CD4-positive, alpha-beta T cell treated with Interleukin-17A for 1 hour (primary cell): ENCODE measurements at places on chromosomes 11 and 22.

DNA sequence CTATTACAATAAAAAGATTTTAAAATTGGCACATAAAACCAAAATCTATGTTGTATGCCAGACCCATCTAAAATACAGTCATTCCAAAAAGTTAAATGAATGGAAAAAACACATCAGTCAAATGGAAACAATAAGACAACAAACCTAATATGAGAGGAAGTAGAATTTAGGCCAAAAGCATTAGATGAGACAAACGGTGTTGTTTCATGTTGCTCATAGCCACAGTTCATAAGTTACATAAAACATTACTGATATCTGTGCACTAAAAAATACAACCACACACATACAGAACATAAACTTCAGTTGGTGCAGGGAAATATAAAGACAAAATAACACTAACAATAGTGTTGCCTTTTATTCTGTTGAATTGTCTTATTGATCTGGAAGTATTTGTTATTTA lies 661.9 kb downstream of the CNTN5 start:
- DNase-seq, result no peak

DNA sequence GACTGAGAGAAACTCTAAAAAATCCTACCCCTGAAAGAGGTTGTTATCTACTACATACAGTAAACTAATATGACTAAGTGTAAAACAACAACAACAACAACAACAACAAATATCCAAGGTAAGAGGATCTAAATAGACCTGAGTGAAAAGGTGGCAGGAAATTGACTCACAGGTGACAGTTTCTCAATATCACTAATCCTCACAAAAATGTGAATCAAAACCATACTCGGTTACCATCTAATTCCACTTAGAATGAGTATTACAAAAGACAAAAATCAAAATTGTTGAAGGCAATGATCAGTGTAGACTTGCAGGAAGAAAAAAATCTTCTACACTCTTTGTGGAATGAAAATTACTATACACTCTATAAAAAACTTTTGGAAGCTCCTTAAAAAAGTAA lies 17.5 kb downstream of the RGL4 start:
- no peak for DNase-seq

- no peak for DNase-seq
These were observed 43.6 kb upstream of the DBX1 start for GRCh38 chr11:20203831-20204230.

DNA sequence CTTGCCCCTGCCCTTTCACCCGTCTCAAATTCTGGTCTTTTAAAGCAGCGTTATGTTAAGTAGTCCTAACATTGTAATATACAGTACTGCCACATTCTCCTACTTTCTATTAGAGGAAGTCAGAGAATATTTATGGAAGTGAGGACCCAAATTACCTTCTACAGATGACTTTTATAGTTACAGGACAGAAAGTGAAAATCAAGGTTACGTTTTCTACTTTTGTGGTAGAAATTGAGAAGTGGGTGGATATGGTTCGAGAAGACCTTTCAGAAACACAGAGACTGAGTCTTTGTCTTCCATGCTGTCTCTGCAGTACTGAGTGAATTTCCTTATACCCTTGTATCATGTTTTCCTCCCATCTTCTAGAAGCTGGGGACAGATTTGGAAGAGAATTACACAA lies 17.1 kb downstream of the SC5D start:
- DNase-seq, result no peak

DNA sequence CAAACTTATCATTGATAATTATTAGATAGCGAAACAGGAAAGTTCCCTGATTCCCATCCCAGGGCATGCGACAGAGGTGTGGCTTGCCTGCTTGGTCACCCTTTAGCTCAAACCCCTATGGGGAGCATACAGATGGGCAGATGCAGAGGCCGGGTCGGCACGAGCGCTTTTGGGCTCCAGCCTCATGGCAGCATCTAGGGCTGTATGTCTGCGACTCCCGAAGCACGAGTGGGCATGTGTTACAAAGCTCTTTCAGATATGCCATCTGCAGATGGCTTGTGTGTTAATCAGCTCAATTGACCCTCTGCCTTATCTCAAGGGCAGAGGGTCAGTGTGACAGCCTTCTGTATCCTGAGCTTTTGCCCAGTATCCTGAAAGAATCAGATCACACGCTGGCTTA lies 2069.3 kb upstream of the RAG2 start:
- DNase-seq, result no peak

DNA sequence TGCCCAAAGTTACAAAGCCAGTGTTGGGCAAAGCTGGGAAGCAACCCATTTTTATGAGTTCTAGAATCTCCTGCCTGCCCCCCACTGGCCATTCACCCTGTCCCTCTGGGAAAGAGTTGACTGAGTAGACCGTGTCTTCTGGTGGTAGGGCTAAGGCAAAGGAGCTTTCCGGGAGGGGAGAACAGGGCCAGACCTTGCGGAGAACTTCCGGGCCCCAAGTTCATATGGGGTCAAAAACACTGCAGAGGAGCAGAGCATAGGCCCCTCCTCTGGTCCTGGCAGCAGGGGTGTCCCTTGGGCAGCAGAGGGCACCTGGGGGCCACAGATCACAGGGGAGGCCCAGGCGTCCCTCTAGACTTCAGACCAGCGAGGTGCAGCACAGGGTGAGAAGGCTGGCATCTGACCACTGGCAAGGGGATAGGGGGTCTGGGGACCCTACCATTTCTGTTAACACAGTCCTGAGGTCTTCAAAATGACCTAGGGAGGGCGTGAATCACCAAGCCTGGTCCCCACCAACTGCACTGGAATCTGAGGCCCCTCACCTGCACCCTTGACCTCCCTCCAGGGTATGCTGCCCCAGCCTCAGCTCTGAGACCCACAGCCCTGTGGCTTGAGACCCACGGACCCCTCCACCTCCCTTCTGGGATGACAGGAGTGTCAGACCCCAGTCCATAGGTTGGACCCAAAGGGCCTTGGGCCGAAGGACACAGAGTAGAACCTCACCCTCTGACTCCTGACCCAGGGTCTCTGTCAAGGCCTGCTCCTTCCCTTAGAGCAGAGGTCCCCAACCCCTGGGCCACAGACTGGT lies 1.3 kb upstream of the ARAP1 start:
- DNase-seq, result no peak

DNA sequence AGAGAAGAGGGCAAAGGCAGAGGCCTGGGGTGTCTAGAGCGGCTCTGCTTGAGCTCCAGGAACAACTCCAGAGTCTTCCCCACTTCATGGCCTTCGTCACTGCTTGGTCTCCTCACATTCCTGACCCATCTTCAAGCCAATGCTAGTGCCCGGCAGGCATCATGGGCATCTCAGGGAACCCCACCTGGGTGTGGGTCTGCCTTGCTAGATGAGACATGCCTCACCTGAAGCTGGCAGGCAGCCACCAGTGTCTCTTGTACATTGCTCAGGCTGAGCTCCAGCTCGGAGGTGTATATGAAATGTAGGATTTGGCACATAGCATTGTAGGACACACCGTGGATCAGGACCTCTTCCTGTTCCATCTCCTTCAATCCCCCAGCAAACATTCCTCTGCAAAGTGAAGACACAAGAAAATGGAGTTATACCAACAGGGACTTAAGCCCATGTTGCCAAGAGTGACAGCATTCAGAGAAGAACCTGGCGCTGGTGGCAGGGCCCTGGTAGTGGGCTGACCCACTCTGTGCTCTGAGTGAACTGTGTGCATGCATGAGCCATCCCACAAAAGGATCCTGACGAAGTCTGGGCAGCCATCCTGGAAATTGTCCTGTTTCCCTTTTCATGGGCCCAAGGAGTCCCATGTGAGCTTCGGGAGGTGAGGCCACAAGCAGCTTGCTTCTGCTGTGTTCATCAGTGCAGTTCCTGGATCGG lies 24.3 kb downstream of the KLHL22 start:
- DNase-seq, result no peak

DNA sequence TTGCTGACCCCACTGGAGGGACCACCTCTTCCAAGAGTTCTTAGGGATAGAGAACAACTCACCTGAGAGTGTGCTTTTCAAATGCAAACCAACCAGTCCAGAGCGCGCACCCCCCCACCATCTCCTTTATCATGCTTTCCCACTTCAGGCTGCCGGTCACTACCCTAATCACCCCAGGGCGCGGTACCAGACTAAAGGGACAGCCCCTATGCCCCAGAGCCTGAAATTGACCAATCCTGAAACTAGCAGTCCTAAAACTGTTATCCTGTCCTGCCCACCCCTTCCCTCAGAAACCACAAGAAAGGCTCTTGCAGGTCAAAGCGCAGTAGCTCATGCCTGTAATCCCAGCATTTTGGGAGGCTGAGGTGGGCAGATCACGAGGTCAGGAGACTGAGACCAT lies 37.0 kb downstream of the NEAT1 start:
- DNase-seq, result no peak

DNA sequence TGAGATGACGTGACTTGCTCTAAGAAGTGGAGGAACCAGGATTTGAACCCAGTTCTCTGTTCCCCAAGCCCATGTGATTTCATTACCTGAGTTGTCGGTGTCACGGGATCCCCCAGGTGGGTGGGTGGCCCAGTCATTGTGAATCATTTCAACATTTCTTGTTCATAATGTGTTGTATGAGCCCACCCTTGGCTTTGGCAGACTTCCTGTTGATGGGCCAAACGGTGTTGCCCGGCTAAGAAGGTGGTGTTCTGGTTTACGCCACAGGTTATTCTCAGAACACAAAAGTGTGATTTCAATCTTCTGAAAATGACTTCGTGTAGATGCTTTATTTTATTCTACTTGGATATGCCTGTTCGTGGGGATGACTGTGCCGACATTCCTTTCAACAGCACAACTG lies 21.6 kb upstream of the ST14 start:
- no peak for DNase-seq

DNA sequence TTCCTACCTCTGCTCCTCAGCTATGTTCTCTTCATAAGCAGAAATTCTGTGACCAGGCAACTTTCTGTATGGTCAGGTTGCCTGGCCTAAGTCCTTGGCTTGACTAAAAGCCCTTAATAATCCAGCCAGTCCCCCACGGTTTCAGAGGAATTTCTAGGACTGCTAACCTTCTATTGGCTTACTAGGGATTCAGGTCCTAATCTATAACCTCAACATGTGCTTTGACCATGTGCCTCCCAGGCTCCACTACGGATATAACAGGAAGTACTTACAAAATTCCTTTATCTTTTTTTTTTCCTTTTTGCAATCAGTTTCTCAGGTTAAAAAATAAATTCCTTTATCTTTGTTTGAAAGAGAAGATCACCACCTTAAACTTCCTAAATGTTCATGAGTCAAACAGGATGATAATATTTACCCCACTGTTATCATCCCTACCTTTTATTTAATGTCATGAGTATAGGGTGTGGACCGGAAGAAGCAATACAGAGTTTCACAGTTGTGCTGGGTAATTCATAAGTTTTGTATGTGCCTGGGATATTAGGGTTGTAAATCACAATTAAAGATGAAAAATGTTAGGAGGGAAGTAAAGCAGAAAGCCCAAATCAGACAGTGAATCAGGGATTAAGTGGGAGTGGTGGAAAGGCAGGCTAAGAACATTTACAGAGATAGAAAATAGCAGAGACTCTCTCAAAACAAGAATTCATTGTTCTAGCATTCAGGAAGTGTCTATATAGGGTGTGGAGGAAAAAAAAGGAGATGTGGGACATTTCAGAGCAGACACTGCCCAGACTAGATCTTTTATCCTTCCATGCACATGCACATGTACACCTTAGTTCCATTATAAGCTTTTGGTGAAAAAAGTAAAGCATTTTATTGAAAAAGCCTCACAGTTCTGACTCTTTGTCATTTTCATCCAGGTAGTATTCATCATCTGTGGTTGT lies 10.7 kb upstream of the POGLUT3 start:
- no peak for DNase-seq

DNA sequence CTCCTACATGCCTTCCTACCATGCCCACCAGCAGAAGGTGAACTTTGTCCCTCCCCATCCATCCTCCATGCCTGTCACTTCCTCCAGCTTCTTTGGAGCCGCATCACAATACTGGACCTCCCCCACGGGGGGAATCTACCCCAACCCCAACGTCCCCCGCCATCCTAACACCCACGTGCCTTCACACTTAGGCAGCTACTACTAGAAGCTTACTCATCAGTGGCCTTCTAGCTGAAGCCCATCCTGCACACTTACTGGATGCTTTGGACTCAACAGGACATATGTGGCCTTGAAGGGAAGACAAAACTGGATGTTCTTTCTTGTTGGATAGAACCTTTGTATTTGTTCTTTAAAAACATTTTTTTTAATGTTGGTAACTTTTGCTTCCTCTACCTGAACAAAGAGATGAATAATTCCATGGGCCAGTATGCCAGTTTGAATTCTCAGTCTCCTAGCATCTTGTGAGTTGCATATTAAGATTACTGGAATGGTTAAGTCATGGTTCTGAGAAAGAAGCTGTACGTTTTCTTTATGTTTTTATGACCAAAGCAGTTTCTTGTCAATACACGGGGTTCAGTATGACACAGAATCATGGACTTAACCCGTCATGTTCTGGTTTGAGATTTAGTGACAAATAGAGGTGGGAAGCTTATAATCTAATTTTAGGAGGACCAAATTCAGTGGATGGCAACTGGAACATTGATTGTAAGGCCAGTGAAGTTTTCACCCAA lies 56.1 kb downstream of the KCNJ1 start:
- DNase-seq, result no peak

GRCh38 chr11:64747961-64748665 lies 4.2 kb upstream of the RASGRP2 start:
- no peak for DNase-seq

DNA sequence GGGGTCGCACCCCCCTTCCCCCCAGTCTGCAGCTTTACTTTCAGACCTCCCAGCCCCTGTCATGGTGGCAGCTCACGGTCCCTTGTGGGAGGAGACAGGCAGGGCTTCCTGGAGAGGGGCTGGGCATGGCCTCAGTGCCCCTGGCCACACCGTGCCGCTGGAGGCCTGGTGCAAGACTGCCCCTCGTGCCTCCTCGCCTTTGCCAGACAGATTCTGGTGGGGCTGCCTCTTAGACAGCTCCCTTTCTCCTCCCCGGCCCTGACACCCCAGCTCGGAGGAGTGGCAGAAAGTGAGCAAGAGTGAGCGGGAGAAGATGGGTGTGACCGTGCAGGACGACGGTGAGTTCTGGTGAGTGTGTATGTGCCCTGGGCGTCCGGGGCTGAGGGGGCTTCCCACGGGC lies 12.1 kb upstream of the MYO7A start:
- DNase-seq, result no peak

GRCh38 chr11:36449561-36450096 lies 60.4 kb downstream of the TRAF6 start:
- no peak for DNase-seq

- DNase-seq, result no peak
These were observed 16.9 kb downstream of the CCDC15 start for GRCh38 chr11:124970925-124971324.

- no peak for DNase-seq
These were observed 33.9 kb downstream of the AP2A2 start for GRCh38 chr11:959608-960007.

GRCh38 chr11:25824688-25825087 lies 507.2 kb upstream of the ANO3 start:
- no peak for DNase-seq
